Spinal cord (tissue), 10 donors: ENCODE measurements at places on chromosomes 5 and 9. TPM values are rescaled to one million over a fixed set of nuclear protein-coding genes. Genes with fewer than 3 reads are reported as not detected.

The MED22 gene
- total RNA-seq, result 16.5 TPM

The TOR4A gene
- 3.5 TPM for total RNA-seq

The ROR2 gene
- 20.6 TPM for total RNA-seq

The DRD1 gene
- total RNA-seq, result 2.3 TPM

The HTR1A gene
- 3.2 TPM for total RNA-seq

The GPBP1 gene
- total RNA-seq, result 137 TPM

The BNC2 gene
- 26.2 TPM for total RNA-seq

The OTP gene
- total RNA-seq, result 0.83 TPM

The FYB1 gene
- 4.6 TPM for total RNA-seq

The PCDHB15 gene
- total RNA-seq, result 10.4 TPM

The ZBED3 gene
- total RNA-seq, result 3.9 TPM

The PANK3 gene
- 161 TPM for total RNA-seq

The PCDHGB5 gene
- total RNA-seq, result 21.5 TPM

The SERINC5 gene
- 64.5 TPM for total RNA-seq

The IL33 gene
- 34.7 TPM for total RNA-seq
